NCI-H345 (cell line): ENCODE measurements at places on chromosomes 11 and 22.

DNA sequence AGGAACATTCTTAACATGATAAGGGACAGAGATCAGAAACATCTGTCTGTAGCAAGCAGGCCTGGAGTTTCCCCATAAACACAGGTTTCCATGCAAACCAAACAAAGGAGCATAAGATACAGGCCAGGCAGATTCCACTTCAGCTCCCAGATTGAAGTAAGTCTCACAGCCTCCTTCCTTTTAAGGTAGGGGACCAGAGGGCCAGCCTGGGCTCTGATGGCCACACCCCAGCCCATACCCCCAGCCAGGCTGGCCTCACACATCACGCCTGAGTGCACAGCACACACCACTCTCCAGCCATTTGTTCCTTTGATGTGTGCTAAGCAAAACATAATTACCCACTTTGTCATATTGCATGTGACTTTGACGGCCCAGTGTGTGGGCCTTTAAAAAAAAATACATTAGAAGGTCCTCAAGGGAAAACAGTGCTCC lies 518.7 kb downstream of the NTM start:
- peak; percentile 55 for DNase-seq

GRCh38 chr22:37001826-37002225 lies 17.4 kb downstream of the TST start:
- no peak for DNase-seq

DNA sequence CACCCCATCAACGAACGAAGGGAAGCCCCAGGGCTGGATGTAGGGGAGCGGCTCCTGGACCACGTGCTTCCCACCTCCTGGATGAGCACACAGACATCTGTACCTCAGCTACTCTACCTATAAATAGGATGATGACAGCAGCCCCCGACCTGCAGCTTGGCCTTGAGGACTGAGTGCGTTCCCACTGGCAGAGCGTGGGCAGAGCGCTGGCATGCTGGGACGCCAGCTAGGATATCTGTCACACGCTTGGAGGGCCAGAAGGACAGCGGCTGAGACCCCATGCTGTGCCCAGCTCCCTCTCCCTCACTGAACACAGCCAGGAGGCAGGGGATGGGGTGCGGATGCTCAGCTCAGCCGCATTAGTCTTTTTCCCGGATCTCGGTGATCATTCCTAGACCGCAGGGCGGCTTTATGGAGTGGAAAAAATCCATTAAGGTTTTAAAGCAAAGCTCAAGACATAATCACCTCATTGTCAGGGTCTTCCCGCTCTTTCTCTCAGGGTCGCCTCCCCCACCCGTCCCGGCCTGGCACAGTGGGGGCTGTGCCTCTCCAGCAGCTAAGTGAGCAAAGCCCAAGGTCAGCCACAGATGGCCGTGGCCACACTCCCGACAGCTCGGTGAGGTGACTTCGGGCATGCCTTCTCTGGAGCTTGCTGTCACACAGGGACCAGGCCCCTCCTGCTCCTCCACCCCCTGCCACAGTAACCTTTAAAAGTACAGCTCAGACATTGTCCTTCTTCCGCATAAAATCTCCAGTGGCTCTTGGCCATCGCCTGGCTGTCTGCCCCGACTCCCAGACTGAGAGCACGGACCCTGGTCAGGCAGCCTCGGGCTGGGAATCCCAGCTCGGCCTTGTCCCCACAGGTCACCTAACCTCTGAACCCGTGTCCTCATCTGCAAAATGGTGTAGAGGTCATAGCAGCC lies 69.6 kb upstream of the SHISAL1 start:
- DNase-seq, result no peak

DNA sequence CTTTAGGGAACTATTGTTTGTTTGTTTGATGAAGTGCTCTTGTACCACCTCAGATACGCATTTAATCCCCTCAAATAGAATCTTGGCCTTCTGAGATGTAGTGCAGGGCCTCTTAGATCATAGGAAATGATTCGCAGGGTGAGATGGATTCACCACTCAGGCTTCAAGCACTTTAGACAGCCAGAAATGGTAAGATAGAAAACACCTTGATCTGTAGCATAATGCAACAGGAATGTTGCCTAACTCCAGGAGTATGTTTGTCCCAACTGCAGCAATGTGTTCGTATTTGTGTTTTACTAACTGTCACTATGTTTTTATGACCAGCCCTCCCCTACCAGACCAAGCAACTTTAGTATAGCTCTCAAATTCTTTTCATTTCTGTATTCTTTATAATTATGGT lies 761.2 kb downstream of the NELL1 start:
- no peak for DNase-seq

GRCh38 chr22:45551310-45552016 lies 48.8 kb downstream of the FBLN1 start:
- DNase-seq, result no peak

DNA sequence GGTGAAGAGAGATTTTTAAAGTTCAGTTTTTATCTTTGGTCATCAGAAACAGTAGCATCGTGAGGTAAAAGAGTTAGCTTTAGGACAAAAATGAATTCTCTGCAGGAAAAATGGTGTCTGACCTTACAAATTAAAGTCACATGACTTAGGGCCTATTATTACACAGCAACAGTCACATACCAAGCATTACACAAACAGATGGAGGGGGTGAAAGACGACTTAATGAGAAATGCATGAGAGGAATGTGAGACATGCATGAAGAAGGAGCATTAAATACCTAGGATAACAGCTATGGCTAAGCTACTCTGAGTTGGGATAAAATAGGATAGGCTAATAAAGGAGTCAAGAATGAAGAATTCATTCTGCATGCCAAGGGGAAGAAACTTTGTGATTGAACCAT lies 77.5 kb downstream of the BLID start:
- no peak for DNase-seq

DNA sequence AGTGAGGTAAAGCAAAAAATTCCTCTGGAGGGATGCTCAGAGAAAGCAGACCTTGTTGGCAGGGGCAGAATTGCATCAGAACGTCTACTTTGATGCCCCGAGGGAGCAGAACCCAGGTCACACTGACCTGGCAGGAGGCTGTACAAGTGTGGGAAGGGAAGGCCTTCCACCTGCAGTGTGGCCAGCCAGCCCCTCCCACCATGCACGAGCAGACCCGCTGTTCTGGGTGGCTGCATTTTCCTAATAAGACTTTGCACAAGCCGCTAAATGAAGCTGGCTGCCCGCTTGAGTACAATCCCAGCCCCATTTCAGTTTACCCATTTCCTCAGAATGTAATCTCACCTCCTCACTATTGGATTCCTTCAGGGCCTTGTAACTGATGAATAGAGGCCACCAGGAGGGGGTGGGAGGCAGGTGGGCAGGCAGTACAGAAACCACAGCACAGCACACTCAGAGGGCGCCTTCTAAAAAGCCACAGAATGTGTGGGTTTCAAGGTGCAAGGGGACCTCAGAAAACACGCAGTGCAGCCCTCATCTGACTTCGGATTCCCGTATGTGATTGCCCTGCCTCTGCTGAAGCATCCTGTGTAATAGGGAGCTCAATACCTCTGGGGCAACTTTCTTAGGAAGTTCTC lies 316.6 kb downstream of the OPCML start:
- no peak for DNase-seq

GRCh38 chr11:36191941-36192340 lies 97.3 kb downstream of the COMMD9 start:
- no peak for DNase-seq

DNA sequence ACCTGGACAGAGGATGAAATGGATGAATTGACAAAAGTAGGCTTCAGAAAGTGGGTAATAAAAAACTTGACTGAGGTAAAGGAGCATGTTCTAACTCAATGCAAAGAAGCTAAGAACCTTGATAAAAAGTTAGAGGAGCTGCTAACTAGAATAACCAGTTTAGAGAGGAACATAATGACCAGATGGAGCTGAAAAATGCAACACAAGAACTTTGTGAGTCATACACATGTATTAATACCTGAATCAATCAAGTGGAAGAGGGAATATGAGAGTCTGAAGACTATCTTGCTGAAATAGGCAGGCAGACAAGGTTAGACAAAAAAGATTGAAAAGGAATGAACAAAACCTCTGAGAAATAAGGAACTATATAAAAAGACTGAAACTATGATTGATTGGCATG lies 47.9 kb upstream of the SLC22A9 start:
- DNase-seq, result no peak

DNA sequence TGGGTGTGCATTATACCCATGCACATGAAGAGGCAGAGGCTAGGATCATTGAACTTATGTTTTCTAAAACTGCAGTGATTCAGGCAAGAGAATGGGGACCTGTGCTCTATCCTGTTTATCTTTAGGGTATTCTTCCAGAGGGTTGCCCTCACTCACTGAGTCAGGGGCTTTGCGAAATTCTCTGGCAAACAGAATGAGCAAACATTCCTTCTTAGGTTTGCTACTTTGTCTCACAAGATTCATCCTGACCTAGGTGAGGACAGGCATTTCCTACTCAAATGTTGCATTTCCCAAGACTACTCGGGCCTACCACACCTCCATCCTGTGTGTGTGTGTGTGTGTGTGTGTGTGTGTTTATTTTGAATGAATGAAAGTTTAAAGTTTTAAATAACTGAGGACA lies 2.7 kb upstream of the EIF3M start:
- no peak for DNase-seq

DNA sequence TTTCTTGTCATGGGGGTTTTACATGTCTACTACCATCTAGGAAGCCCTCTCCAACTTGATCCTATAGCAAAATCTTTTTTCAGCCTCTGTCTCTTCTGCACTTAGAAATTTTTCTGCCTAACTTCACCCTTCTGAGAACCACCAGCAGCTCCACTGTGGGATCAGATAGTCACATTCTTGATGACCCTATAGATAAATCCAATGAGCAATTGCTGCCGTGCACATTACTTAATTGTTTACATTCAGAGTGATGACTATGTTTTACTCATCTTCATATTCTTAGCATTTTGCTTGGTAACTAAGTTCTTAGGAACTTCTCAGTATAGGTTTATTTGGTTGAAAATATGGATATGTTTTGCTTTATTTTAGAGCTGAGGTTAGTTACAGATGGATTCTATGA lies 12.4 kb upstream of the ETS1 start:
- no peak for DNase-seq

GRCh38 chr11:26201411-26201810 lies 130.5 kb upstream of the ANO3 start:
- DNase-seq, result no peak

GRCh38 chr11:14101388-14101787 lies 138.9 kb downstream of the SPON1 start:
- no peak for DNase-seq

GRCh38 chr11:2928605-2929530 lies at the start of gene PHLDA2:
Gene PHLDA2, minus strand, starts transcription at chr11:2929420. Its CDS starts 56 bp downstream, at chr11:2929364.
- DNase-seq, result peak; percentile 64

DNA sequence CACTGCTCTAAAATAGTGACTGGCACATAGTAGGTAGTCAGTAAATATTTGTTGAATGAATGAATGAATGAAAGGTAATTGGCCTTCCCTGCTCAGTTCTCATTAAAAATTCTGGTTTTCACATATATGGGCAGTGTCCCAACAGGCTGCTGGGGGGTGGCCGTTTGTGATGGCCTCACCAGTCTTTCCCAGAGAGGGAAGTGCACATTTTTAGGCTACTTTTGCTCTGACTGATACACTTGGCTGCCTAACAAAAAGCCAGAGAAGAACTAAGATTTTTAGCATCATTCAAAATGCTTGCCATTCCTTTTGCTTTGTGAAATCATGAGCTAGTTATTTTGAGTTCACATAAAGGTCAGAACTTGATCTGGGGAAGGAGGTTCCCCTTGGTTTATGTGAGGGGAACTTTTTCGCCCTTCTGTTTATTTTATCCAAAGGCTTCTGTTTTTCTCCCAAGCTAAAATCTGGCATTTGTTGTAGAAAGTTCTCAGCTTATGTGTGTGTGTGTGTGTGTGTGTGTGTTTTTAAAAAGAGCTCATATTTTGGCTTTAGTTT lies 83.1 kb downstream of the PTPRJ start:
- DNase-seq, result no peak

- peak; percentile 79 for DNase-seq
Observed at GRCh38 chr11:92227230-92227814, 2.7 kb downstream of the FAT3 start.

GRCh38 chr22:36629320-36629719 lies 74.2 kb downstream of the CACNG2 start:
- DNase-seq, result no peak

- no peak for DNase-seq
Observed at GRCh38 chr22:30211124-30211820, 35.3 kb downstream of the LIF start.

GRCh38 chr22:32761251-32761903 lies 40.1 kb upstream of the TIMP3 start:
- DNase-seq, result no peak

GRCh38 chr11:68695531-68695930 lies 11.2 kb downstream of the GAL start:
- no peak for DNase-seq
